ENCODE measurements at places on chromosomes 13 and 19.

- DNase-seq: peak; percentile 94
Observed at GRCh38 chr19:15432629-15433518, 14.1 kb upstream of the AKAP8L start.

GRCh38 chr13:41995336-41995735 lies 34.4 kb upstream of the VWA8 start:
- DNase-seq: no peak

DNA sequence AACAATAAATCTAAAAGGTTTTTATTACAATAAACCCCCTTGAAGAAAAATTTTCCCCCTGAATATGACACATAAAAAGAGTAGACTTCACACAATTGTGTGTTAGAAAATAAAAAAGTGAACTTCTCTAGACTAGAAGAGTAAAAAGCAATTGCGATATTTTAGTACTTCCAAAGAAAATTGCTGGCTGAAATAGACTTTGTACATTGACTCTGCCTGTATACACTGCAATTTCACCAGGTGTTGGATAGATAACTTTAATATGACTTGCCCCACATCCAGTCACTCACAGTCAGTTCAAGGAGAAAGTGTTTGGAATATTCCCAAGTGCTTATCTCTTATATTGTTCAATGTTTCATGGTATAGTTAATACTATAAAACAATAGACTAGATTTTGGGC lies 1780.1 kb upstream of the PCDH20 start:
- DNase-seq: no peak

DNA sequence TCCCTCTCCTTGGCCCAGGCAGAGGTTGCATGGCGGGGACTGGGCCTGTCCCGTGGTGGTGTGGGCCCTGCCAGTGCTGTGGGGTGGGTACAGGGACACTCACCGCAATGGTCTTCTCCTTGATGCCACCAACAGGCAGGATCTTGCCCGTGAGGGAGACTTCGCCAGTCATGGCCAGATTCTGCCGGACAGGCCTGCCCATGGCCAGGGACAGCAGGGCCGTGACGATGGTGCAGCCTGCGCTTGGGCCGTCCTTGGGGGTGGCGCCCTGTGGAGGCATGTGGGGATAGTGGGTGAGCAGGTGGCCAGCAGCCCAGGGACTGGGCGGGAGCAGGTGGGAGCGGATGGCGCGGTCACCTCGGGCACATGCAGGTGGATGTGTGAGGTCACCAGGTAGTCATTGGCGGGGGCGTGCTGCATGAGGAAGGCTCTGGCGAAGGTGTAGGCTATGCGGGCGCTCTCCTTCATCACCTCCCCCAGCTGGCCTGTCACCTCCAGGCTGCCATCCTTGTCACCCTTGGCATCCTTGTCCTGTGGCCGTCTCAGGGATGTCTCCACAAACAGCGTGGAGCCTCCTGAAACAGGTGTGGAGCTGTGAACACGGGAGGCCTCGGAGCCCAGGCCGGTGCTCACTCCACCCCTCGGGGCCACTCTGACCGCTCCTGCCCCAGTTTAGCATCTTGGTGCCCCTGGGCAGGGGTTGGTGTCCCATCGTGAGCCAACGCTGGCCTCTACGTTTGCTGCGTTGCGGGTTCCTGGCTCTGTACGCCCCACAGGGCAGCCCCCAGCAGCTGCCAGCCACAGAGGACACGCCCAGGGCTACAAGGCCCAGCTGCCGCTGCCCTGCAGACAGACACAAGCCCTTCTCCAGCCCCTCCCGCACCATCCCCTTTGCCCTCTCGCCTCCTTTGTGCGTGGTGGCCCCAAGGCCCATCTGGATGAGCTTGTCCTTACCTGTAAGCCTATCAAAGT lies 3.4 kb downstream of the RPL36 start:
- no peak for DNase-seq

DNA sequence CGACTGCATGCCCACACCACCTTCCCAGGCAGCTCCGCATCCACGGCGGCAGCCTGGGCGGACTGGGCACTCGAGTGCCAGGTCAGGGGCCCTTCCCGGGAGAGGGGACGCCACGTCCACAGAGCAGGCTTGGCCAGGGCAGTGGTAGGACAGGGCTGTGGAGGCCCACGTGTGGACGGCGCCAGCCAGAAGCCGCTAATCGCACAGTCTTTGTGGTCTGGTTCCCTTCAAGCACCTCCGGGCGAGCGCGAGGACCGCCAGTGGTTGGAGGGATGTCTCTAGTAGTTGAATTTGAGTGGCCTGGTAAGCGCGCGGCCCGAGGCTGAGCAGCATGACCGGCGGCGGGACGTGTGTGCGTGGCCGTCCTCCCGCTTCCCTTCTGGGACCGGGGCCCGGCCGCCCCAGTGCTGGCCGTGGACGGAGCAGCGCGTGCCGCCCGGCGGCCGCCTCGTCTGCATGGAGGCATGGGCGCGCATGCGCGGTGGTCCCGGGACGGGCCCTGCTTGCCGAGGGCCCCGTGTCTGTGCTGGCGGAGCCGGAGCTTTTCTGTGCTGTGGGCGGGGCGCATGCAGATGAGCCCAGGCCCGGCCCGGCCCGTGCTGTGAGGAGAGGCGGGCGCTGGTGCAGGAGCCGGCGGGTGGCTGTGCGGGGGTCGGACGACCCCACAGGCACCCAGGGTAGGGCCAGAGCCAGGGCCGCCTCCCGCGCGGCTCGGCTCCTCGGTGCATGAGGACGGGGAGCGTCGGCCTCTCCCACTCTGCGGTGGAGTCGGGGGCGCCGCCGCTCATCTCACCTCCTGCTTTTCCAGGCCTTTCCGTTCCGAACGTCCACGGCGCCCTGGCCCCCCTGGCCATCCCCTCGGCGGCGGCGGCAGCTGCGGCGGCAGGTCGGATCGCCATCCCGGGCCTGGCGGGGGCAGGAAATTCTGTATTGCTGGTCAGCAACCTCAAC lies 8.6 kb downstream of the PTBP1 start:
- DNase-seq: no peak

DNA sequence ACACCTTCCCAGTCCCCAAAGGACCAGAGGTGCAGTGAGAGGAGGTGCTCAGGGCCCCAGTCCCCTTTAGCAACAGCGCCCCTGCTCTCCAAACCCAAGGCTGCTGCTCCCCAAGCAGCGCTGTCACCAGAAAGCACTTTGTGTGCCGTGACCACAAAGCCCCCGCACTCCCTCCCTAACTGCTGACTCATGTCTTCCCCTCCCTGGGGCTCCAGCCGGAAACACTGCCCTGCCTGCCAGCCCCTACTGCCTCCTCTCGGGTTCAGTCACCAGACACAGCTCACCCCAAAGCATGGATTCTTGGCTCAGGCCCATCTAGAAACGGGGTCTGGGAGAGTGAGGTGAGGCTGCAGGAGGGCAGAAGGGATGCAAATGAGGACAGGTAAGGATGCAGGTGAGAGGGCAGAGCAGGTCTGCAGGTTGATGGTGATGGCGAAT lies 4.9 kb upstream of the TNFSF14 start:
- peak; percentile 84 for DNase-seq

GRCh38 chr13:92838786-92839185 lies 387.8 kb upstream of the GPC6 start:
- no peak for DNase-seq

DNA sequence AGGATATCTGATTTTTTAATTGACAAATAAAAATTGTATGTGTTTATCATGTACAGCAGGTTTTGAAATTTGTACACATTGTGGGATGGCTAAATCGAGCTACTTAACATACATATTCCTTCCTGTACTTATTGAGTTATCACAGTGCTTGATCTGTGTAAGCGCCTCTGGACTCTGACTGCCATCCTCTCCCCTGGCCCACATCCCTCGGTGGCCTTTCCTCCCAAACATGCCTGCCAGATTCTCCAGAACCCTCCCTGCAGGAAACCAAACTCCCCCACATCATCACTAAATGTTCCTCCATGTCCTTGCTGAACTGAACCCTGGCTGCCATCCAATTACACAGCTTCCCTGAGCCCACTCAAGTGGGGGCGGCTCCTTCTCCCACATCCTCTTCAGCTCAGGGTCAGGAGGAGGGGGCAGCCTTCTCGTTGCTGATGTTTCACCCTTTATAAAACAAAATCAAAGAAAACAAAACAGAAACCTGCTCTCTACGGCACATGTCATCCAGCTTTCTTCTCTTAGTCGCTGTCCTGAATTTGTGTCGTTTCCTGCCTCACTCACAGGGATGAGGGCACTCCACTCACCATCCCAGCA lies 97.1 kb upstream of the SPATA13 start:
- no peak for DNase-seq

DNA sequence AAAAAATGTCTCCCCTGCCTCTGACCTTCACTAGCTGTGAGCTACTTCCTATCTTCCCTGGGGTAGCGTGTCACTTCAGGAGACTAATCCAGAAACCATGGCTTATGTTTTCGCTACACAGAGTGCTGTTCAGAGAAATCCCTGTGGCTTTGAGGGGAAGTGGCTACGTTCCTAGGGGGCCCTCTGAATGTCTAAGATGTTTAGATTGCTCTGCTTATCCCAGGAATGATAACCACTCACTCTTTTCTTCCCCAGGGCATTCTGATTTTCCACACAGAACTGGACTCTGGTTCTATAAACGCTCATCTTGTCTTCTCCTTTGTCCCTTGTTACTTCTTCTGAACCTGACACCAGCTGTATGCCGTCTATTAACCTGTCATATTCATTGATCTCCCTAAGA lies 572.5 kb downstream of the OLFM4 start:
- DNase-seq: no peak

GRCh38 chr19:2060884-2061494 lies 9.9 kb upstream of the MKNK2 start:
- DNase-seq: no peak

DNA sequence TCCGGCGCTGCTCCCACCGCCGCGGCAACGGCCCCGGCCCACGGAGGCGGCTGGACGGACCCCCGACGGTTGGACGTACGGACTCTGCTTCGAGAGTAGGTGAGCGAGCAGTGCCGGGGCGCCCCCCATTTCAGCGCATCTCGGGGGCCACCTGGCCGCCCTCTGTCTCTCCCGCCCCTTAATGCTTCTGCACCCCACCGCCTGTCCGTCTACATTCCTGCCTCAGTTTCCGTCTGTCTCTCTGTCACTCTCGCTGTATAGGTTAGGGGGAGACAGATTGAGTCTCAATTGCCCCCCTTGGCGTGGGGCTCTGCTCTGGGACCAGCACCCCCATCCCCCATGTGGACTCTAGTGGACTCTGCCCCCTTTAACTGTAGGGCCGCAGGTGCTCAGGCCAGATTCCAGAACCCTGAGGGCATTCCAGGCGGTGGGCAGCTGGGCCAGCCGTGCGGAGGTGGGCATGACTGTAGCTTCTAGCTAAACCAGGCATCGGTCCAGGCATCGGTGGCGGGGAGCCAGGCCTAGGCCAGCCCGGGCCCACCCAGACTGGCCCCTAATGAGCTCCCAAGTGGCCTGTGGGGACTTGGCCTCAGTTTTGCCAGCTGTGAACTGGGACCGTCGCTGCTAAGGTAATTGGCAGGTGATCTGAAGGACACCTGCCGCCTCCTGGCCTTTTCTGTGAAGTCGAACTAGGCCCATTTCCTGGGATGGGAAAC lies 373 bp downstream of the TNFAIP8L1 start:
- no peak for DNase-seq

GRCh38 chr19:49549045-49549444 lies 21.2 kb downstream of the RCN3 start:
- no peak for DNase-seq

- peak; percentile 5 for DNase-seq
Observed at GRCh38 chr13:93794197-93794885, 567.7 kb downstream of the GPC6 start.

- DNase-seq: no peak
Observed at GRCh38 chr19:48213959-48214358, 41.8 kb downstream of the CARD8 start.

GRCh38 chr19:36838784-36839324 lies 667 bp upstream of the ZNF790 start:
- DNase-seq: no peak

DNA sequence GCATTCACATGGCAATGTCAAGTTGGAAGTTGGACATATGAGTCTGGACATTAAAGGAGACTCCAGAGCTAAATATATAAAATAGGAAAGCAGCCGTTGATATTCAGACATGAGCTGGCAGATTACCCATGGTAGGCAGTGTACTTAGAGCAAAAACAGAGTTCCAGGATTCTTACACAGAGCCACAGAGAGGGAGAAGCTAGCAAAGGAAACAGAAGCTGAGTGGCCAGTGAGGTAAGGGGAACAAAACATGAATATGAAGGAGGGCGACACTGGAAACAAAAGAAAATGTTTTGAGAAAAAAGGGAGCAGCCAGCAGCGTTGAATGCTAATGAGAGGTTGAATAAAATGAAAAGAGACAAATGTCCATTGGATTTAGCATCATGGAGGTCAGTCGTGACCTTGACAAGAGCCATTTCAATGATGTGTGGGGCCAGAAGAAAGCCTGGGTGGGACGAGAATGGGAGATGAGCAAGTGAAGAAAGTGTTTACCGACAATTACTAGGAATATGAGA lies 198.4 kb downstream of the POU4F1 start:
- no peak for DNase-seq

GRCh38 chr19:3620145-3620816 lies 6.3 kb downstream of the CACTIN start:
- DNase-seq: no peak

DNA sequence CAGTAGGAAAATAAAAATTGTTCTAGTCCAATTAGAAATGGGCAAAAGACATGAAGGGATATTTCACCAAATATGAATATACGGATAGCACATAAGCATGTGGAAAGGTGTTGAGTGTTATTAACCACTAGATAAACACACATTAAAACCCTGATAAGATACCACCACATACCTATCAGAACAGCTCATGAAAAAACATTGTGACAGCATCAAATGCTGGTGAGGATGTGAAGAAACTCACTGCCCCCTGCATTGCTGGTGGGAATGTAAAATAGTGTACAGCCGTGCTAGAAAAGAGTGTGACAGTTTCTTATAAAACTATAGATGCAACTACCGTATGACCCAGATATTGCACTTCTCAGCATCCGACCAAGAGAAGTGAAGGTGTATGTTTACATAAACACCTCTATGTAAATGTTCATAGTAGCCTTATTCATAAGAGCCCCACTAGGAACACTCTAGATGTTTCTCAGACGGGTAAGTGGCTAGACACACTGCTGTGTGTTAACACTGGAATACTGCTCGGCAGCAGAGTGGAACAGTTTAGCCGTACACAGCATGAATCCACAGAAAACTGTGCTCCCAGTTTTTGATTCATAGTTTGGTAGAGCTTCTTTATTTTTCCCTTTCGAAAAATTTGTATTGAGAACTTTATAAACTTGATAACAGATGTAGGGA lies 321.1 kb downstream of the MYO16 start:
- no peak for DNase-seq

DNA sequence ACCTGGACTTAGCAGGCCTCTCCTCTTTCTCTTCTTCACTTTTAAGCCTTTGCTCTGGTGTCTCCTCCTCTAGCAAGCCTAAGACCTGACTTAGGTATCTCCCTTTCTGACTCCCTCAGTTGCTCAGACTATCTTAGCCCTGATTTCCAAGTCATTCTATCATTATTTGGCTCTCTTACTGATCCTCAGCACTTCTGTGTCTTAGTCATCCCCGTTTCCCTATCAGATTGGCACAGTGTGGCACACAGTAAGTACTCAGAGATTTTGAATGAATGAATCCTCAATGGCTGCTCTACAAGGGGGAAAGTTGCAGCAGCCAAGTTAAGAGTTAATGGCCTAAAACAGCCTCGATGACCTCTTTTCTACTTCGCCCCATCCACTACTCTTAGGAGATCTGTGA lies 8.2 kb downstream of the KCTD12 start:
- no peak for DNase-seq

All from activated T-helper 1 cell treated with anti-CD3 and anti-CD28 coated beads, Interleukin-12 subunit alpha, Interleukin-12 subunit beta, Interleukin-2, Interleukin-4 antibody, amounts not matched to agents 30 ng/mL and 10 ng/mL and 1 ng/mL, durations not matched to agents 14 hours and 24 hours and 36 hours (primary cell).